Melanocyte of skin (primary cell): ENCODE measurements at places on chromosomes 2 and 18. TPM values are rescaled to one million over a fixed set of nuclear protein-coding genes. Genes with fewer than 3 reads are reported as not detected.

The HPCAL1 gene
- total RNA-seq: 112 and 152 TPM in 2 replicates

The RUFY4 gene
- not detected in 2 replicates for total RNA-seq

The IL1F10 gene
- total RNA-seq: not detected in 2 replicates

The SERPINB11 gene
- total RNA-seq: not detected in 2 replicates

The CNPPD1 gene
- total RNA-seq: 23.0 and 26.6 TPM in 2 replicates

The SH3RF3 gene
- 1.4 and 3.6 TPM in 2 replicates for total RNA-seq

The ICA1L gene
- total RNA-seq: 2.5 and 2.8 TPM in 2 replicates

The NGEF gene
- total RNA-seq: not detected in 2 replicates

The KATNAL2 gene
- total RNA-seq: 2.7 and 3.4 TPM in 2 replicates

The DNAJB2 gene
- total RNA-seq: 37.9 and 40.7 TPM in 2 replicates

The SLC39A6 gene
- 451 and 510 TPM in 2 replicates for total RNA-seq

The ABCG5 gene
- 0.31 TPM in 1 of 2 replicates, not detected in the other for total RNA-seq

The TGFBRAP1 gene
- total RNA-seq: 47.6 and 49.8 TPM in 2 replicates

The ABCA12 gene
- total RNA-seq: 0.34 and 0.36 TPM in 2 replicates

The CYP27C1 gene
- under 0.01 and 0.33 TPM in 2 replicates for total RNA-seq

The NT5DC4 gene
- total RNA-seq: not detected in 2 replicates

The APOB gene
- total RNA-seq: under 0.01 TPM in 1 of 2 replicates, not detected in the other

The POMC gene
- 3.1 and 12.0 TPM in 2 replicates for total RNA-seq

The MOGAT1 gene
- total RNA-seq: not detected in 2 replicates

The SNRNP200 gene
- total RNA-seq: 52.6 and 62.9 TPM in 2 replicates

The ASTL gene
- total RNA-seq: not detected in 2 replicates

The TUBA3E gene
- total RNA-seq: not detected in 2 replicates
